ENCODE measurements at places on chromosomes 3 and 15.

DNA sequence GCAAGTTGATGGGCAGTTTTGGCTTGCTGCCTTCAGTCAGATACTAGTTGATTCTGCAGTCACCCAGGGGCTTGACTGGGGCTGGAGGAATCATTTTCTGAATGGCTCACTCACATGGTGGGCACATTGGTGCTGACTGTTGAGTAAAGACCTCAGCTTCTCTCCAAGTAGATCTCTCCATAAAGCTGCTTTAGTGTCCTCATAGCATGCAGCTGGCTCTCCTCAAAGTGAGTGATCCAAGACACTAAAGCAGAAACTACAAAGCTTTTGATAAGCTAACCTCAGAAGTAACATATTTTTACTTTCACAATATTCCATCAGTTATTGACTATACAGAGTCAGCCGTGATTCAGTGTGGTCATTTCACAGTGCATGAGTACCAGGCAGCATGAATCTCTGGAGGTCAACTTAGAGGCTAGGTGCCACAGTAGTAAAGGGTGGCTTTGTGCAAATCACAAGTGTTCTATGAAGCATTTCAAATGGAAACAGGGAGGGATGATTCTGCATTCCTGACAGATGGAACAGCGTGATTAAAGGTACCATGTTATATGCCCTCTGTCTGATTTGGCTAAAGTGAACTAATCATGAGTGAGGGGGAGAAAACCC lies 24.3 kb upstream of the ATP8B4 start:
- no peak for DNase-seq

DNA sequence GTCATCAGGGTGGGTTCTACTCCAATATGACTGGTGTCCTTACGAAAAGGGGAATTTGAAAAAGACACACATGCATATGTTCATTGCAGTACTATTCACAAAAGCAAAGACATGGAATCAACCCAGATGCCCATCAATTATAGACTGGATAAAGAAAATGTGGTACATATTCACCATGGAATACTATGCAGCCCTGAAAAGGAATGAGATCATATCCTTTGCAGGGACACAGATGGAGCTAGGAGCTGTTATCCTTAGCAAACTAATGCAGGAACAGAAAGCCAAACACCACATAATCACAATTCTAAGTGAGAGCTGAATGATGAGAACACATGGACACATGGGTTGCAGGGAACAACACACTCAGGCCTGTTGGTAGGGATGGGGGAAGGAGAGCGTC lies 24.8 kb upstream of the TICRR start:
- DNase-seq = no peak

DNA sequence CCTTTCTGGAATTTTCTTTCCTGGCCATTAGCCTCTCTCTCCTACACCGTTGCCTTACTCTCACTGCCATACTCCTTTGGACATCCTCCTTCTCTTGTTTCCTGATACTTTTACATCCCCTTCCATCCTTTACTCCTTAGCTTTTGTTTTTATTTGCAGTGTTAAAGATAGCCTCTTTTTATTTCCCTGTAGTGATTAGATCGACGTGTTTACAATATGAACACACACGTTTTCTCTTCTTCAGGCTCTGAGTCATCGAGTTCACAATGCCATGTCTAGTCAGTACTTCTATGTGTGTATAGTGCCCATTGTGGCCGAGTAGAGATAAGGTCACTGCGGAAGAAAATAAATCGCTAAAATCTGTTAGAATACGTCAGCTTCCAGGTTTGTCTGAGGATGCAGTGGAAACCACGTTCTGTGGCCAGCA lies 208.5 kb downstream of the LPP start:
- DNase-seq = no peak

DNA sequence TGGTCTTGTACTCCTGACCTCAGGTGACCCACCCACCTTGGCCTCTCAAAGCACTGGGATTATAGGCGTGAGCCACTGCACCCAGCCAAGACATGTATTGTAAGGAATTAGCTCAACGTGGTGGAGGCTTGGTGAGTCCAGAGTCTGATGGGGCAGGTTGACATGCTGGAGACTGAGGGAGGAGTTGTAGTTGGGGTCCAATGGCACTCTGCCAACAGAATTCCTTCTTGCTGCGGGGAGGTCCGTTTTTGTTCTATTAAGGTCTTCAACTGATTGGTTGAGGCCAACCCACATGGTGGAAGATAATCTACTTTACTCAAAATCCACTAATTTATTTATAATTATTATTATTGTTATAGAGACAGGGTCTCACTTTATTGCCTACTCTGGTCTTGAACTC lies 30.1 kb downstream of the PLA2G4D start:
- no peak for DNase-seq

- no peak for DNase-seq
Observed at GRCh38 chr3:71194785-71195184, 388.7 kb downstream of the FOXP1 start.

GRCh38 chr3:53478921-53479664 lies 15.3 kb upstream of the CACNA1D start:
- DNase-seq = no peak

DNA sequence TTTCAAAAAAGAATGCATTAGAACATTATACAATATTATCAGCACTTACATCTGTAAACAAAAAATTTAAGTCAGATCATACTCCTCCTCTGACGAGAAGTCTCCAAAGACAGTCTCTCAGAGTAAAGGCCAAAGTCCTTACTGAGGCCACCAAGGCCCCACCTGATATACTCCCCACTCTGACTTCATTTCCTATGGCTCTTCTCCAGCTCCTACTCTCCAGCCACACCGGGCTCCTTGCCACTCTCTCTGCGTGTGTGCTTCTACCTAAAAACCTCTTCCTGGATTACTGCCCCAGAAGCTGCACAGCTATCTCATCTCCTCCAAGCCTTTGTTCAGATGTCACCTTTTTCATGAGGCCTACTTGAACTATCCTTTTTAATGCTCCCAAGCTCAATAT lies 5.0 kb downstream of the DCP1A start:
- DNase-seq = no peak

GRCh38 chr3:65473736-65474135 lies 565.0 kb downstream of the MAGI1 start:
- DNase-seq = no peak

GRCh38 chr3:179613807-179614206 lies 9.2 kb downstream of the NDUFB5 start:
- DNase-seq = no peak

Measured in lower leg skin (tissue), 4 donors.